ENCODE measurements at places on chromosomes 2 and 18.

GRCh38 chr2:104473546-104473945 is 380.4 kb upstream of the POU3F3 start:
- DNase-seq = no peak

DNA sequence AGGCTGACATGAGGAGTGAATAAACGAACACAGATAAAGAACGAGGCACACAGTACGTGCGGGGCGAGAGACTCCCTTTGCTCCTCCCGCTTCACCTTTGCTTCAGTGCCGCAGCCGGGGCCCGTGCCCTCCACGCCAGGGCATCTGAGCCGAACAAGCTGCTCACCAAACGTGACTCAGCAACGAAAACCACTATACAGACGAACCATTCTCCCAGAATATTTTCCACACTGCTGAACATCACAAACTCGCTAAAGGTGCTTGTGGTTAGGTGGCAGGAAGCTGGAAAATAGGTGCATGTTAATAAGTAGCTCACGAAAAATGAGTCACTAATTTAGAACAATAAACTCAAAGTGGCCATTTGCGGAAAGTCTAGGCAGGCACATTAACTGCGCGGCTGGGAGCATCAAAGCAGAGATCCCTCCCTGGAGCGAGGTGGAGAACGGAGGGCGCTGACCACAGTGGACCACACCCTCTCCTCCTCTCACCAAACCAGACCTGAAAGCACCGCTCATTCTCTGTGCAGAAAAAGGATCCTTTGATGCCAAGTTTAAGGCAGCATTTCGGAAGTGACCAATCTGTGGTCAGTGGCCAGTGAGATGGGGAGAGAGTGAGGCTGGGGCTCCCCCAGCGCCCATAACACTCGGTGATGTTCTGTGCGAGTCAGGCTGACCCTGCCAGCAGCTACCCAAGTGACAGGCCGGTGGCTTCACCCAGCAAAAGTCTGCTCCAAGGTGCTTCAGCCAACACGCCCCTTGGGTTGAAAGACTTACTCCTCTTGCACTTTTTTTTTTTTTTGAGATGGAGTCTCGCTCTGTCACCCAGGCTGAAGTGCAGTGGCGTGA is 153.2 kb downstream of the HDAC4 start:
- DNase-seq = no peak

GRCh38 chr18:13436576-13436975 is 218.0 kb downstream of the LDLRAD4 start:
- peak; percentile 34 for DNase-seq

- no peak for DNase-seq
Measured at GRCh38 chr18:44609181-44609941, 71.3 kb upstream of the SETBP1 start.

- no peak for DNase-seq
Measured at GRCh38 chr2:142602418-142602989, 275.0 kb upstream of the KYNU start.

DNA sequence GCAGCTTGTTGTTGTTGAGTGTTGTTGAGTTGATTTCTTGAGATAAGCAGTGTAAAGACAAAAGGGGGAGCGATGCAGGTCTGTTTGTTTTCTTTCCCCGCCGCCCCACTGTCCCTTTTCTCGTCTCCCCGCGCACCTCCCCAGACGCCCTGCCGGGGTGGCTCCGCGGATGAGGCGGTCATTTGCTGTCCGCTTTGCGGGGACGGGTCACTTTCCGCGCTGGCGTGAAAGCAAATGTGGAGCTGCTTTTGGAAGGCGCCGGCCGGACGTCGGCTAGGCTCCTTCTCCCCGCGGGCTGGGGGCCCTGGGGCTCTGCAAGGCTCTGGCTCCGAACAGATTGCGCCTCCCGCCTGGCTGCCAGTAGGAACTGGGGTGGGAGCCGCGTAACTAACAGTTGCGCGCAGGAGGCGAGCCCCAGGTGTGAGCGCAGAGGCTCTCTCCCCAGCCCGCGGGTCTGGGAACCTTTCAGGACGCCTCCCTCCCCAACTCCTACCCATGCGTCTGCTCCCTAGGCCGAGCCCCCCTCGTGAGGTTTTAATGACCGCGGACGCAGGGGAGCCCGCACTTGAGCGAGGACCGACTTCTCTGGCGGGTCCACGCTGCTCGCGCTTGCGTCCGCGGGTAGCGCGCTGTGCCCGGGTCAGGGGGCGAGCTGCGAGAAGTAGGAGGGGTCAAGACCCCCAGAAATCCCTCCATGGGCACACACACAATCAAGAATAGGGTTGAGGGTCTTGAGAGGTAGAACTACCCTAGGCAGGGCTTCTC is 146.6 kb downstream of the MEIS1 start:
- DNase-seq = no peak

GRCh38 chr2:237682856-237683670 is 55.7 kb downstream of the LRRFIP1 start:
- no peak for DNase-seq

GRCh38 chr2:136207030-136207623 is 89.2 kb upstream of the CXCR4 start:
- DNase-seq = no peak

Measured in T follicular helper cell (primary cell).